Hematopoietic multipotent progenitor cell treated with erythropoietin and hydrocortisone succinate and interleukin-3 and kit ligand, for 8 days (in vitro differentiated cells): ENCODE measurements at places on chromosomes 5 and 9.

- DNase-seq, result no peak
Observed at GRCh38 chr5:135397084-135397483, 1.9 kb downstream of the MACROH2A1 start.

- DNase-seq, result no peak
Observed at GRCh38 chr9:109496841-109497225, 1.3 kb downstream of the PTPN3 start.

DNA sequence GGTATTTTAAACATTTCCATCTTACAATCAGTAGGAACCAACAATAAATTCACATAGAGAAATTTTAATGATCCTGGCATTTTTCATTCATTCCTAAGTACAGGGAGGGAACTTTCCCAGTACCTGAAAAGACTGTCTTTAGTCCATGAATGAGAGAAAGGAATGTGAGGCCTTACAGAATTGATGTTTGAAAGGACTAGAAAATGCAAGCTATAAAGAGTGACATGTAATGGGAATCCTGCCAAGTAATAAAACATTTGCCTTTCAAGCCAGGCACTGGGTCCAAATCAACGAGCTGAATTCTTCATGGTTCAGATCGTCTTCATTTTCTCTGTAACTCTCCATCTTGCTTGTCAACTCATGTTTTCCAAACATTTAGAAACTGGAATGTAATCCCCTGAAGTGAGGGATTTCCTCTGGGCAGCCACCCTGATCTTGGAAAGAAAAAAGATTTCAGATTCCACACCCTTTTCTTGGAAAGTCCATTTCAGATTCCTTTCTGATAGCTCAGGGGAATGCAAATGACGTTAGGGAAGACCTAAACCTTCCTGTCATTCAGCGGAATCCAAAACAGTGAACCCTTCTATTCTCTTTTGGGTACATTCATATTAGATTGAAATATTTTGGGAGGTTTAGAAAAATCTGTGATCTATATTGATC, 315.8 kb downstream of the SH3GL2 start:
- no peak for DNase-seq

DNA sequence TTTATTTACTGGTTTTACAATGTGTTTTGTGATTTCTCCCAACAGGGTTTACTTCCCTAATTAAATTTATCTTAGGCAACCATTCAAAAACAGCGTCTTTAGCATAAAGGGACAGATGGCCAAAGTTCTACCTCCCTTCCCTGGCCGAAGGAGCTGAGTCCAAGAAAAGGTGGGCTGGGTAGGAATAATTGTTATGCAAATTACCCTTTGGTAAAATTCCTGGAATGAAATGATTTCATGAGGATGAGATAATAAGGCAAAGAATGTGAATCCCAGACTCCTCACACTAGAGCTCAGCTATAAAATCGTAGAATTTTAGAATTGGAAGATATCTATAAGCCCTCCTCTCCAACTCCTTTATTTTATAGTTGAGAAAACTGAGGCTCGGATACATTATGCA, 119.6 kb downstream of the SGCD start:
- no peak for DNase-seq

DNA sequence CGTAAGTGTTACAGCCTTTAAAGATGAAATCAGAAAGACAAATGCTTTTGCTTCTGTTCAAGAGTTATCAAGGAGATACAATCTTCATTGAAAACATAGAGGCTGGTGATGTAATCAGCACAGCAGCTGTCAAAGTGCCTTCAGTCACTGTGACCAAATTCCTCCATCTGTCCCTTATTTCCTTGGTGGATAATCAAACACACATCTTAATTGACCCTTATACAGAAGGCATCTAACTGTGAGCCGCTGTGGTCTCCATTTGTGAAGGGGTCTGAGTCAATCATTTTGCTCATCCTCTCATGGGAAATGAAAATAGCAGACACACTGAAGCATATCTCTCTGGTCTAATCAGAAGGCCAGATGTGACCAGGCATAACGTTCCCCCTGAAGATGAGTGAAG, 130.1 kb upstream of the TLR4 start:
- DNase-seq, result no peak

DNA sequence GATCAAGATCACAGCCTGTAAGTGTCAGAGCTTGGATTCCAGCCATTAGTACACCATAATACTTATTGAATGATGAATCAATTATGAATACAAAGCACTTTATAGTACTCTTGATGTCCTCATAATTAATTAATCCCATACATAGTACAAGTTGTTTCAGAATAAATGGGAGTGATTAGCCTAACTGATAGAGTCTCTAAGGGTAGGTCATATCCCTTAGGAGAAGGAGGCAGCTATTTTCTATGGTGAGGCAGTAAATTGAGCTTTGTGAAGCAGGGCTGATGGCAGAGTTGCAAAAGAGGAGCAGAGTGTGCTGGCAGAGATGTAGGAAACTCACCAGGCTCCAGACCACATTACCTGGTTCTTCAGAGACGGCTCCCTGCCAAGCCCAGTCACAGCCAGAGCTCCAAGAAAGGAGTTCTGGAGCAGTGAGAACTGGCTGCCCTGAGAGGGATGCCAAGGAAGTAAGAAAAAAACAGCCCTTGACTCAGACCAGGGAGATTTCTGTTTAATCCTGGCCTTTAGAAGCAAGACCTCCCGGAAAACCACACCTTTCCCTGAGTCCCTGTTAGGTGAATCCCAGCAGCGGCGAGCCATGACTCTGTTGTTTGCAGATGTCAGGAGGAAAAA, 112.9 kb downstream of the SH3TC2 start:
- no peak for DNase-seq
